ENCODE measurements at places on chromosomes 4 and X. TPM values are rescaled to one million over a fixed set of nuclear protein-coding genes. Genes with fewer than 3 reads are reported as not detected.

Gene AMTN
- total RNA-seq, result not detected

Gene JADE3
- 21.1 TPM for total RNA-seq

Gene PNCK
- total RNA-seq, result 3.7 TPM

Gene SPANXN4
- total RNA-seq, result not detected

Gene GPRASP2
- total RNA-seq, result 8.5 TPM

- no peaks in the 10 kb centered on the region for H3K27me3 ChIP-seq
- no peak for DNase-seq
- H3K4me3 ChIP-seq, result no peak overlapping the region
- no peaks in the 10 kb centered on the region for H3K36me3 ChIP-seq
- no peak overlapping the region for H3K27ac ChIP-seq
These were observed 79.9 kb upstream of the AADAT start for GRCh38 chr4:170169699-170170098.

GRCh38 chr4:53371049-53371448 lies 5.2 kb upstream of the SCFD2 start:
- H3K4me1 ChIP-seq, result peaks cover 7% of the 10 kb centered on the region
- peaks cover 49% of the 10 kb centered on the region for H3K27me3 ChIP-seq
- no peak overlapping the region for H3K4me3 ChIP-seq
- DNase-seq, result no peak
- no peak overlapping the region for H3K27ac ChIP-seq
- no peaks in the 10 kb centered on the region for H3K36me3 ChIP-seq
